ENCODE measurements at places on chromosomes 3 and 15.

DNA sequence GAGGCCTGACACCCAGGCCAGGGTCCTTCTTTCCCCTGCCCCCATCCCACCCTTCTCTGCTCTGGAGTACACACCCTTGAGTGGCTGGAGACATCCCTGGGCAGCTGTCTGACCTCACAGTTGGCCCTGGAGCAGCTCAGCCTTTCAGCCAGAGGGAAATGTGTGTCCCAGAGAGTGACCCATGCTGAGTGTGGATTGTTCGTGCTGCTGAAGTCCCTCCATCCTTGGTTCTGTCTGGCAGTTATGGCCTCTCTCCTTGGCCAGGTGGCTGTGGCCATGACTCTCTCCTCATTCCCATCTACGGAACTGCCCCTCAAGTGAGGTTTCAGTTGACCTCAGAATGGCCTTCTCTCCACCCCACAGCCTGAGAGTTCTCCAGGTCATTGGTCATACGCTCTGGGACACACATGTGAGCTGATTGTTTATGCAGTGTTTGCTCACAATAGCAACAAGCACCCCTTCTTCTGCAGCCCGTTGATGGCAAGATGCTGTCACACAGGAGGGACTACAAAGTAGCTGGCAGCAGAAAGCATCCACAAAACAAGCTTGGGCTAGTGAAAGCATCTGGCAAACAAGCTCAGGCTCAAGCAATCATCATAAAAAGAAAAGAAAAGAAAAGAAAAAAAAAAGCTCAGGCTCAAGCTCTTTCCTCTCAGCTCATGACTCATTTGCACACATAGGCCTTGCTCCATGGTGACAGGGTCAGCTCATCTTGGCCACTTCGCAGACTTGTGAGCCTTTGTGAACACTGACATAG lies 55.3 kb upstream of the ITGA11 start:
- no peak for DNase-seq

DNA sequence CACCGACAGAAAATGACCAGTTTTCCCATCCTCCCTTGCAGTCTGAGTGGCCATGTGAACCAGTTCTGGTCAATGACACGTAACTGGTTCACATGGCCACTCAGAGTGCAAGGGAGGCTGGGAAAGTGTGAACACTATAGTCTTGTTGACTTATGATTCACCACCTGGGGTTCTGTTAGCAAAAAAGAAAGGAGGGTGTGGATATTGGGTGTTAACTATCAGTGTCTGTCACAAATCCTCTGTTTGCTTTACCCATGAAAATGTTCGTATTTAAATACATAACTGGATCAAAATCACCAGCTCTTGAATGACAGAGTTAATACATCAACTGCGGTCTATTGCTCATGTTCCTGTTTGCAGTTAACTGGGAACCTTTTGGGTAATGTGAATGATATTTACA lies 92.3 kb downstream of the ADAMTSL3 start:
- no peak for DNase-seq

GRCh38 chr3:88987776-88988175 lies 119.6 kb upstream of the EPHA3 start:
- DNase-seq = no peak

DNA sequence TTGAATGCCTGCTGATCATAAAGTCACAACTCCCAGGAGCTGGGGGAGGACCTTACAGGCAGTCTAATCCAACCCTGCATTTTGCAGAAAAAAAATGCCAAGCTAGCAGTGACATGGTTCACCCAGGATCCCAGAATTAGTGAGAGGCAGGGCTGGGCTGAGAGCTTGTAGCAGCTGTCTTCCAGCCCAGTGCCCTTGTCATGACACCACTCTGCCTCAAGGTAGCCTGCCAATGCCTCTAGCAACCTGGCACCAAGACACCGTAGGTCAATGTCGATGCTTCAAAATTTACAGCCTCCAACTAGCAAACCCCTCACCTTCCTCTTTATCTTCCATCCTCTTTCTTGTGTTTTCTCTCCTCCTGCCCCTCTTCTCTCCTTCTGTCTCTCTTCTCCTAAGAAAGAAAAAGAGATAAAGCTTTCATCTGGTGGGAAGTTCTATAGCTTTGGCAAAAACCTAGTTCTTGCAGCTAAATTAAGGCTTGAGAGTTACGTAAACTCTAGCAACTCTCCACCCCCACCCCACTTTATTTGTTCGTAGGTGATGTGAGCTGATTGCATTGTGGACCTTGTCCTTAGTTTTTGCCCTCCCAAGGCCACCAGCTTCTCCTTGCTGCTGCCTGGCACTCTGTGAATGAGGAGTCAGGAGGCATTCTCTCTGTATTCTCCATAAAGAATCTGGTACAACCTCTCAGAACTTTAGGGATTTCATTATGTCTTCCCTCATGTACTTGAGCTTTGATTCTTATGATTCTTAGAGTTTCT lies 18.3 kb upstream of the BFSP2 start:
- no peak for DNase-seq

DNA sequence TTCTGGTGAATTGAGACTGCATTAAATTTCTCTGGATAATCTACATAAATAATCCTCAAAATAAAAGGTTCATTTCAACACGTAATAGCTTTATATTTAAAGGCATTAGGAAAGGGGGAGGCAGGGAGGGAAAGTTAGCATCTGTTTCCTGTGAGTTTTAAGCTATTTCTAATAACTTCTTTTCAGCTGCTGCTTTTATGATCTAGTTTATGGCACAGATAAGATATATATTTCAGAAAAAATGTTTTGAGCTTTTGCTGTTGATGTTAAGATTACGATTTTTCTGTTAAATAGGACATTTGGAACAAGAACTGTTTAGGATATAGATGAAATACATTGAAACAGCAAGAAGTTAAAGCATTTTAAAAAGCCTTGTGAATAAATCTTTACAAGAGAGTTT lies 30.0 kb downstream of the UBE2E1 start:
- no peak for DNase-seq

DNA sequence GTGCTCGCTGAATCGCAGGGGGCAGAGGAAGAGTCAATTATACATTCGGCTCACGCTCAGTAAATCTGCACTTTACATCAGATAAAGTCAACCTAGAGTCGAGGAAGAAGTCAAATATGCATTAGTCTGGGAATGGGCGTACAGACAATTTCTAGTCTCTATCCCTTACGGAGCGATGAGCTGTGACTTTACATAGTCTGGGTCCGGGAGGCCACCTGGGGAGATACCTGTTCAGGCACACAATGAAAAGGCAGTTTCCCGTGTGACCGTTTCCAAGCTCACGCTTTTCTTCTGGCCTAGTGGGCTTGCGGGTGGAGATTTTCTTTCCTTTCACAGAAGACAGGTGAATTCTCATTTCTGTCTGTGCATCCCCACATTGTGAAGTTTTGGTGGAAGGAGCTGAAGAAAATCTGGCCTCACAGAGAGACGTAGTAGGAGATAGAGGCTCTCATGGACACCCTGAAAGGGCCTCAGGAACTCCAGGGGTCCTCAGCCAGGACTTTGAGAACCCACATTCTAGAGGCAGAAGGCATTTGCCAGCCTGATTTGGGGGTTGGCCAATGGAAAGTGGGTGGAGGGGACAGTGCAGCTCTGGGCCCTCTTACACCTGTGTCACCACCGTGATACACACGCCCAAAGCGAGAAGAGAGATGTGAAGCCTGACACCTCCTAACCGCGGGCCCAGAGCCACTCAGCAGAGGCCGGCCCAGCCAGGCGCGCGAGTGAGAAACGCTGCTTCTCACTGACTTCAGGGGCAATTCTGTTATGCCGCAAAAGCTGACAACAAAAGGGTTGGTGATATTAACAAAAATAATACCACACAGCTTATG lies 10.7 kb upstream of the OCA2 start:
- no peak for DNase-seq

DNA sequence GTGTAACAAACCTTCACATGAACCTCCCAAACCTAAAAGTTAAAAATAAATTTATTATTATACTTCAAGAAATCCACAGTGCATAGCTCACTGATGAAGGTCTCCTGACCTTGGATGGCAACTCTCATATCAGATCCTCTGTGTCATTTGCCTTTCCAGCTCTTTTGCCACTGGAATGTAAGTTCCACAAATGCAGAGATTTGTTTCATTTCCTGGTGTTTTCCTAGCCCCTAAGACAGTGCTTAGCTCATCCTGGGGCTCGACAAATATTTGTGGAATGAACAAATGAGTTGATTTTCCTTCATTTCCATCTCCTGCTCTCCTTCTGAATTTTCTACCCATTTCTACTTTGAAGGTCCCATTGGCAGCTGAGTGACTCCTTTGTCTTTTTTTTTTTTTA lies 56.0 kb downstream of the FRMD4B start:
- no peak for DNase-seq

- DNase-seq = no peak
Measured at GRCh38 chr3:116020989-116021388, 397.7 kb downstream of the GAP43 start.

DNA sequence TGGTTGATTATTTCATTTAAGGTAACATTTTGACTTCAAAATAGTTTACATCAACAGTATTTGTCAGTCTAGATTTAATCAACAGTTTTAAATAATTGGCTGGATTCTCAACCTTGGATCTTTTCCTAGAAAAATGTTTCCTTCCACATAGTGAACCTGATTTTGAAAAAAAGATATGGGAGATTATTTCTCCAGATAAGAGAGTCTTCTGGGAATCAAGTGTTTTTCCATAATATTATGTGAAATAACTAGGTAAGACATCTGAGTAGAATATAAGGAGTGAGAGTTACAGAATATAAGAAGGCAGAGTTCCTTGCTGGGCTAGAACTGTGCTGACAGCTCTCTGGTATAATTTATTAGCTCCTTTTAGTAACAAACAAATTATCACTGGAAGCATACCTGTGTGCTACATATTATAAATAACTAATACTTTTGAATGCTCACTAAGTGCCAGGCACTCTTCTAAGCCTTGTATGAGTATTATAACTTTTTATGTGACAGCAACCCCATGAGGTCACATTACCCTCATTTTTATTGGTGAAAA lies 18.8 kb upstream of the TNFSF10 start:
- DNase-seq = no peak

DNA sequence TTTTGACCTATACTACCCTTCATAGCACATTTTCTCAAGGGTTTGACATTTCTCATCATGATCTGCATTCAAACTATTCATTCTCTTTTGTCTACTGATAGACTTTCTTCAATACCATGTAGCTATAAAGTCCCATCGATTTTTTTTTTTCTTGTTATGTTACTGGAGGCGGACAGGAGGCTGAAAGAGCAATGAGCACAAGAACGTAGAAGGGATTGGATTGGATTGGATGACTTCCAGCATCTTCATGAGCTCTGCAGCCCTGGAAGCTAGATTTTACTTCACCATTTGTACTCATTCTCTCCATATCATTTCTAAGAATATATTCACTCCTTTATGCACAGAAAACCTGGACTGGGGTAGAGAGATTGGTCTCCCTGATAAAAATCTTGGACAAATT lies 43.2 kb downstream of the DUT start:
- no peak for DNase-seq

DNA sequence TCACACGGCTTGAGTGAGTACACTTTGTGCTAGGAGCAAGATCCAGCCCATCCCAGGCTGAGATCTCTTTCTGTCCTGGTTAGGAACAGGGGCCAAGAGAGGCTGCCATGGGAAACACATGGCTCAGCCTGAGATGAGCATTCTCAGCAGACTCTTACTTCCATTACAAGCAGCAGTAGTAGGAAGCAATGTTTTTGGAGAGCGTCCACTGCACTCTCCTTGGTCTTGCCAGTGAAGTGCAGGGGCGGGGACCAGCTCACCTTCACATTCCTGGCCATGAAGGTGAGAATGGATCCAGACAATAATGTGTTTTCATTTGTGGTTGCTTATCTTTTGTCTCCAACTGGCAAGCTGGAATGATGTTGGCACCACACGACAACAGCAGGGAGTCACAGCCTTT lies 24.7 kb downstream of the ZNF80 start:
- no peak for DNase-seq

DNA sequence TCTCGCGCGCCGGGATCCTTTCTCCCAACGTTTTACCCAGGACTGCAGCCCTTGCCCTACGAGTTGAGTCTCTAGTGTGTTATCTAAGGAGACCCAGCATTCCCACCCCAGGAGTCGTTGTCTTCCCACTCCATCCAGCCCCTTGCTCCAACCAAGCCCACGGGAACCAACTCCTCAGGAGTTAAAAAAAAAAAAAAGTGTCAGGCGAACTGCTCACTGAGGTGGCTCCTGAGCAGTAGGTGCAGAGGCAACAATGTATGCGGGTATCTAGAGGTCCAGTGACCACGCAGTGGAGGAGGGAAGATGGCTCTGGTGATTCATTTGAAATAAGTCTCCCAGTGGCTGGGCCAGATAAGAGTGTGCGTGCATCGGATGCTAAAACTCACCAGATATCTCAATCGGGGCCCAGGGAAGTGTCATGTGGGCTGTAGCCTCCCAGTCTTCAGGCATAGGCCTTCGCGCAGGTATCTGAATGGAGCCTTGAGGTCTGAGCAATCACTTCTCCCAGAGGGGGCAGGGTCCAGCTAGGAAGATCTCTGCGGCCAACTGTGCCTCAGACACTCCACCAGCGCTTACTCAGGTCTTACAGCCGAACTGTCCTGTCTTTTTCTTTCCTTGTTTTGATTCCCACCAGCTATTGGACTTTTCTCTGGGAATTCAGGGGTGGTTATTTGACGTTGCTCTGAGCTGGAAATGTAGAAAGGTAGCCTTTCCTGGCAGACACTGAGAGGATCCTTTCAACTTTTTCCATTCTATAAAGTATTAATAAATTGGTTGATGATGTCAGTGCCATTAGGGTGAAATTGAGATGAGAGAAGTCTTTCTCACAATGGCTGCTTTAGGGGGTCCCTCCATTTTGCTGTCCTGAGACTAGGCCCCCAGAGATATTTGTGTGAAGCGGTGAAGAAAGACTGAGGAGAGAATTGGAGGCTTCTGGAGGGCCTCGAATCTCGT lies 21.0 kb downstream of the ZIC4 start:
- no peak for DNase-seq

DNA sequence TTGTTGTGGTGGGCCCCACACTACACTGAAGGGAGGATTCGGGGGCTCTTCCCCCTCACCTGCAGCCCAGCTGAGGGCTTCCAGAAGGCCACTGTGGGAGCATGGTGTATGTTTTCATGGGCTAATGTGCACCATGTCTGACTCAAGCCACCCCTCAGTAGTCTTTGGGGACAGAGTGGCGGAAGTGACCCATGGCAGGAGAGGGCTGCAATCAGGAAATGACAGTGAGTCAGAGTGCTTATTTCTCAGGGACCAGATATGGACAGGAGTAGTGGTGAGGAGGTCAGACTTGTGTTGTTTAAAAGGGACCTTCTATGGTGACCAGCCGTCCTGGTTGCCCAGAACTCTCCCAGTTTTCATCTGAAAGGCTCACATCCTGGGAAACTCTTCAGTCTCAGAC lies 32.8 kb upstream of the SLC9A9 start:
- DNase-seq = no peak

- DNase-seq = no peak
Measured at GRCh38 chr15:40949756-40950207, 3.5 kb upstream of the CHAC1 start.
